ENCODE measurements at places on chromosomes 3 and 15.

- DNase-seq = peak; percentile 95
Measured at GRCh38 chr3:61251174-61251972, at the start of gene FHIT. FHIT (minus strand) TSS chr3:61251452.

GRCh38 chr3:52182196-52182595 is 15.8 kb upstream of the ALAS1 start:
- no peak for DNase-seq

DNA sequence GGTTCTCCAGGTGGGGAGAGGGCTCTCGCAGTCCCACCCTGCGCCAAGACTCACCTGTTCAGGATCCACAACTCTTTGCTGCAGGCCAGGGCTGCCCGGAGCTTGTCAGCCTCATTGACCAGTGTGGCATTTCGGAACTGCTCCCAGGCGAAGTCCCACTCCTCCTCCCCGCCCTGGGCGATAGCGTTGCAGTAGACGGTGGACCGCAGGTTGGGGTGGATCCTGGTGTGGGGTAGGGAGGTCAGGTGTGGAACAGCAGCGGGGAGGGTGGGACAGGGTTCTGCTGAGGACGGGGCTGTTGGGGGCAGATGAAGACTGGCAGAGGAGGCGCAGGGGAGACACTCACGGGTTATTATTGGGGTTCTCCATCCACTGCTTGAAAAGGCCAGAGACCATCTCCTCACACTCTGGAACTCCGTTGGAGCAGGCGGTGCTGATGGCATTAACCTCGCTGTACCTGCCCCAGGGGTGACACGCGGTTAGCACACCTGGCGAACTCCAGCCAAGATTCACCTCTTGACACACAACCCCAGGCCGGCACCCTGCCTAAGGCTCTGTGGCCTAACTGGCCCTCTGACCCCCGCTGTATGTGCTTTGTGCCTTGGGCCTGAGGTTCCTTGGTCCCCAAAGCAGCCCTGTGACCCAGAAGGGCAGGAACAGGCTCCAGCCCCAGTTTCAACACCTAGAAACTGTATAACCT is 16.1 kb downstream of the MESP2 start:
- no peak for DNase-seq

DNA sequence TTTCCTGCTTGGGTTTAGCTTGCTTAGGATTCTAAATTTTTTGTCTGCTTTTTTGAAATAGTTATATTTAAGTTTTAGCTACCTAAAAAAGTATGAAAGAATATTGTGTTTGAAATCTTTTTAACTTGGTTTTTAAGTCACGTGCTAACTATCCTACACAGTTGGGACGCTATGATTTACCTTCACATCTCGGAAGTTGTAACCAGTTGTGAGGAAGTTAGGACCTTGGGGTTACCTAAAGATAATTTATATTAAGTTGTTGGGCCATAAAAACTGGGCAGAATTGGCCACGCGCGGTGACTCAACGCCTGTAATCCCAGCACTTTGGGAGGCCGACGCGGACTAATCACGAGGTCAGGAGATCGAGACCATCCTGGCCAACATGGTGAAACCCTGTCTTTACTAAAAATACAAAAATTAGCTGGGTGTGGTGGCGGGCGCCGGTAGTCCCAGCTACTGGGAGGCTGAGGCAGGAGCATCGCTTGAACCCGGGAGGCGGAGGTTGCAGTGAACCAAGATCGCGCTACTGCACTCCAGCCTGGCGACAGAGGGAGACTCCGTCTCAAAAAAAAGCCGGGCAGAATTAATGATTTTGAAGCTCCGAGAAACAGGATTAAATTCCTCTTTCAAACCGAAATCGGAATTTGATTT is 1.0 kb downstream of the ZFAND6 start:
- peak; percentile 35 for DNase-seq

GRCh38 chr3:77459926-77460325 is 420.0 kb downstream of the ROBO2 start:
- DNase-seq = no peak

- DNase-seq = peak; percentile 11
Measured at GRCh38 chr3:96101006-96101560, 713.3 kb upstream of the EPHA6 start.

All from NCI-H524 (cell line).